Calu3 (cell line): ENCODE measurements at places on chromosomes 12 and 14. TPM values are rescaled to one million over a fixed set of nuclear protein-coding genes. Genes with fewer than 3 reads are reported as not detected.

TMPRSS12 gene
- not detected in 2 replicates for total RNA-seq

SPRING1 gene
- total RNA-seq: 62.1 and 87.4 TPM in 2 replicates

NDRG2 gene
- 10.8 and 16.0 TPM in 2 replicates for total RNA-seq

ETNK1 gene
- total RNA-seq: 124 and 131 TPM in 2 replicates

CCDC177 gene
- total RNA-seq: not detected in 2 replicates

DNA sequence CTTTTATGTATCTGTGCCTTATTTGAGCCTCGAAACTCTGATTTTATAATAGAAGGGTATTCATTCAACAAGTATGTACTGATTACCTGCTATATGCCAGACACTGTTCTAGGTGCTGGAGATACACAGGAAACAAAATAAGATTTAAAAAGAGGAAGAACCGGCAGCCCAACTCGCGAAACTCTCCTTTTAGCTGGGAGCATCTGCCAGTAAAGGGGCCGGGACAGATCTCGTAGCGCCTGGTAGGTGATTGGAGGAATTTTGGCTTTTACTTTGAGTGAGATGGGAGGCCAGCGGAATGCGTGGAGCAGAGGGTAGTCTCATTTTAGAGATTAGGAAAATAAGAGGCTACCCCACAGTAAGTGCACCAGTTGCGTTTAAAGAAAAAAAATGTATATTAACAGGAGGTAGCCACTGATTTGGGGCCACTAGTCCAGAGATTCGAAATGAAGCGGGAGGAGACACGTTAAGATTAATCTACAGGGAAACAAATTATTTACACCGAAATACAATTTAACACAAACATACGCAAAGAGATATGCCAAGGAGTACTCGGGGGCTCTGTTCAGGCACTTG, 520 bp upstream of the MON2 start:
- peak overlapping the region; percentile 93 for H3K4me3 ChIP-seq
- peak overlapping the region; percentile 93 for H3K27ac ChIP-seq
- peaks cover 9% of the 10 kb centered on the region for H3K4me1 ChIP-seq
- peak; percentile 8 for DNase-seq
- H3K27me3 ChIP-seq: peaks cover 26% of the 10 kb centered on the region

GRCh38 chr12:72647139-72647538, 375.0 kb downstream of the TRHDE start:
- no peak overlapping the region for H3K27ac ChIP-seq
- no peaks in the 10 kb centered on the region for H3K36me3 ChIP-seq
- no peaks in the 10 kb centered on the region for H3K27me3 ChIP-seq

GRCh38 chr14:93128725-93129459, 13.2 kb upstream of the ITPK1 start:
- peaks cover 7% of the 10 kb centered on the region for H3K4me1 ChIP-seq
- no peak overlapping the region for H3K4me3 ChIP-seq
- no peaks in the 10 kb centered on the region for H3K36me3 ChIP-seq
- H3K27me3 ChIP-seq: no peaks in the 10 kb centered on the region
- H3K27ac ChIP-seq: no peak overlapping the region
- no peak for DNase-seq

- H3K4me3 ChIP-seq: peak overlapping the region; percentile 50
- H3K27me3 ChIP-seq: no peaks in the 10 kb centered on the region
- peak; percentile 62 for DNase-seq
These were observed 5.0 kb downstream of the PPTC7 start for GRCh38 chr12:110577864-110578693.

DNA sequence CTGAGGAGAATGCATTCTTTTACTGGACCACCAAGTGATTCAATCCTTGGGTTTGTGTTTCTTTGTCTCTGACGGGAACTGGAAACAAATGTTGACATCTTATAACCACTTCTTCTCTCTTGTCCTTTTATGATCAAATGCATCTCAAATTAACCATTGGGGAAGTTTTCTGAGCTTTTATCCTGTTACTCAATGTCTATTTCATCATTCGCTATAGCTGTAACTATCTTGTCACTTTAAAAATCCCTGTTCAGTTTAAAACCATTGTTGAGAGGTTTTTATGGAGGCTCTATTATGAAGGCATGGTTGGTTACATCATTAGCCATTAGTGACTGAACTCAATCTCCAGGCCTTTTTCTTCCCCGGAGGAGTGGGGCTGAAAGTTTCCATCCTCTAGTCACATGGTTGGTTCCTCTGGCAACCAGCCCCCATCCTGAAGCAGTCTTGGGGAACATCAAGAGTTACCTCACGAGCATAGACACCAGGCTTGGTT, 2.7 kb upstream of the CLEC6A start:
- no peak overlapping the region for H3K27ac ChIP-seq
- no peaks in the 10 kb centered on the region for H3K36me3 ChIP-seq
- H3K27me3 ChIP-seq: peaks cover 2% of the 10 kb centered on the region
- H3K4me1 ChIP-seq: peaks cover 17% of the 10 kb centered on the region
- no peak for DNase-seq

GRCh38 chr12:24134092-24134491, 184.6 kb upstream of the SOX5 start:
- no peaks in the 10 kb centered on the region for H3K36me3 ChIP-seq
- DNase-seq: no peak
- H3K27ac ChIP-seq: no peak overlapping the region

DNA sequence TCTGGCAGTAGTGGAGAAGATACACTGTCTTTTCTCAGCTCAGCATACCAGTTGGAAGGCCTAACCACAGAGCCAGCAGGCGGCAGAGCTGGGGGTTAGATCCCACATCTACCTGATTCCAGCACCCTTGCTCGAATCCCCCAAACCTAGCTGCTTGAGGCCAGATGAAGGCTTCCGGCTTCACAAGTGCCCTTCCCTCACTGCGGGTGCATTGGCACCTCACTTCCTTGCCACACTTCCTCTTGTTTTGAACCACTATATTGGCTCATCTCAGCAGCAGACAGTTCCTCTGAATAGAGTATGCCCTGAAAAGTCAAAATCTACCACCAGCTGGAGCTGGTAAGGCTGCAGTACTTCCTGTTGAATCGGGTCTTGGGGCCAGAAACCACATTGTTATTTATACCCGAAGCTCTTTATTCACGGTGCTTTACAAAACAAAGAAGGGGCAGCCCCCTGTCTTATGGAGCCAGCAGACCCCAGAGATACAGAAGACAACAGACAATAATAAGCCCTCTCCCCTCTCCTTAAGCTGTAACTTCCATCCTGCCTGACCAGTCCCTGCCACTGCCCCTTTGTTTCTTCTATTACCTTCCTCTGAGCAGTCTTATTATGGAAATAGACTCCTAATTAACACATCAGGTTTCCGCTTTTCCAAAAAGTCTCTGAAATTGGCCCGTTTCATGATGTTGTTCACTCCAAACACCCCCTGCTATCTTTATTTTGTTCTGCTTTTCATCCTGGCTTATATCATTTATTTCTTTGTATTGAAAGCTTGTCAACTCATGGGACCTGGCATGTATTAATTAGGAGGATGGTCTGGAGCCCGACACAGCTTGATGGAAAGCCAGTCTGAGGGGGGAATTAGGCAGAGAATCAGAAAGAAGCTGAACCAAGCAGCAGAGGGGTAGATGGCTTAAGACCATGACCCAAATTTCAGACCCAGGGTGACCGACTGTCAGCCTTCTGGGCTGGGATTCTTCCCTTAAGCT, 233.5 kb downstream of the EFCAB11 start:
- no peaks in the 10 kb centered on the region for H3K4me1 ChIP-seq
- no peak overlapping the region for H3K4me3 ChIP-seq
- H3K27me3 ChIP-seq: no peaks in the 10 kb centered on the region
- no peaks in the 10 kb centered on the region for H3K36me3 ChIP-seq

- H3K27ac ChIP-seq: peak overlapping the region; percentile 91
- peak; percentile 53 for DNase-seq
- H3K27me3 ChIP-seq: no peaks in the 10 kb centered on the region
These were observed 1.0 kb upstream of the CLIP1 start for GRCh38 chr12:122423258-122424165.

DNA sequence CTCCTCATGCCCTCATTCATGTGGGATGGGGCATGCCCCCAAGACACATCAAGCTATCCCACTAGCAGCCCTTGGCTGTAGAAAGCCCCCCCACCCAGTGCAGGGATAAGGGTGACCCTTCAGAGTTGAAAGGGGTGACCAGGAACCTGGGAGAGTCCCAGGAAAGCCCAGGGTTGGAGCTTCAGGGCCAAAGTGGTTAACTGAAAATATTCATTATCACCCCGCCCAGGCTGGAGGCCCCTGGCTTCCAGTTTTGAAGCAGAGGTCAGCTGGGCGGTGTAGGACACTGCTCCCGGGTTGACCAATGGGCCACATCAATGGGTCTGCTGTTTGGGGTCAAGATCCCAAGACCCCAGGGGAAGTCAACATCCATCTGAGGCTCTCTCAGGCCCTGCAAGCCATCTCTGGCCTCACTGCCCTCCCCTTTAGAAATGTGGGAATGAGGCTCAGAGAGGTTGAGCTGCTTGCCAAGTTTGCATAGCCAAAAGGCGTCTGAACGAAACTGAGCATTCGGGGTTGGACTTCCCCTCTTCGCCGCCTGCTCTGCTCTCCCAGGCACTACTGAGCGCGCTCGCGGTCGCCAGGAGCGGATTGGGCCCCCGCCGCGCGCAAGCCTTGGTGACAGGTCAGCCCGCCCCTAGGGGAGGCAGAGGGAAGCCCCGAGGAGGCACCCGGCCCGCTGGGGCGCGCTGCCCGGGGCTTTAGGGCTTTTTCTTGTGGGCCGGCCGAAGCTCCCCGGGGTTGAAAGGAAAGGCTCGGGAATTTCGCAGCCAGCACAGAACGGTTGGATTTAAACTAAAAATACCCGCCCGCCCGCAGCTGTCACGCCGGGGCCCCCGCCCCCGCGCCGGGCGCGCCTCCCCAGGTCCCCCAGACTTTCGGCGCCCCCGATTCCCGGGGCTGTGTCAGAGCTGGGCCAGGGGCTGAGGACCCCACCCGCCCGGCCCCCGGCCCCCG, 576 bp downstream of the SYNE3 start:
- H3K4me1 ChIP-seq: peaks cover 18% of the 10 kb centered on the region
- DNase-seq: peak; percentile 66

DNA sequence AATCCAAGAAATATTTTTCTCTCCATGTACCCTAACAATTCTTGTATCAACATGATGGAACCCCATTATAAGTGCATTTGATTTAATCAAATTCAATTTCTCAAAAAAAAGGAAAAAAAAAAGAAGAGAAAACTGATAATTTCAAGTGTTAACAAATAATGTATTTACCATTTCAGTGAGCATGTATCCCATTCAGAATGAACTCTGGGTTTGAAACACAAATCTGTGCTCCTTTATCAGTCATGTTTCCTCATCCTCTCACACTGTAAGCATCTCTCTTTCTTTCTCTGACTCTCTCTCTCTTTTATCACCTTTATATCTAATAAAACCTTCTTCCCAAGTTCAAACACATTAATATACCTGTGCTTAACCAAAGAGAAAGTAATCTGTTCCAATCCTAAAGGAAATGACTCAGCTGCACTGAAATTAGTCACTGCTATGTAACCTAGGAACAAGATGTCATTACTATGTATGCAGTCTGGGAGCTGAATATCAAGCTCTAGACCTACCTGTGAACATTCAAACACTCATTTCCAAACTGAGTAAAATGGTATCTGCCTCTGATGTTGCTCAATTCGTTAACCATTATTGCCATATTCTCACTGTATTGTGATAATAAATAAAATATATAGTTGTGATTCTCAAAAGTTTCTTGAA, 135.0 kb upstream of the LRIG3 start:
- DNase-seq: no peak
- peaks cover 69% of the 10 kb centered on the region for H3K4me1 ChIP-seq
- peak overlapping the region; percentile 97 for H3K27ac ChIP-seq
- no peaks in the 10 kb centered on the region for H3K27me3 ChIP-seq

- peak overlapping the region; percentile 54 for H3K4me3 ChIP-seq
- H3K36me3 ChIP-seq: peaks cover 10% of the 10 kb centered on the region
- peak overlapping the region; percentile 91 for H3K27ac ChIP-seq
- DNase-seq: peak; percentile 78
These were observed 106.3 kb downstream of the PTCSC3 start for GRCh38 chr14:36070031-36070719.

DNA sequence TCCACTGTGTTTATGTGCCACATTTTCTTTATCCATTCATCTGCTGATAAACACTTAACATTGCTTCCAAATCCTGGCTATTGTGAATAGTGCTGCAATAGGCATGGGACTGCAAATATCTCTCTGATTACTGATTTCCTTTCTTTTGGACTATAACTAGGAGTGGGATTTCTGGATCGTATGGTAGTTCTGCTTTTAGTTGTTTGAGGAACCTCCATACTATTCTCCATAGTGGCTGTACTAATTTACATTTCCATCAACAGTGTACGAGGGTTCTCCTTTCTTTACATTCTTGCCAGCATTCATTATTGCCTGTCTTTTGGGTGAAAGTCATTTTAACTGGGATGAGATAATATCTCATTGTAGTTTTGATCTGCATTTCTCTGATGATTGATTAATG, 47.6 kb downstream of the TAOK3 start:
- no peak for DNase-seq
- H3K36me3 ChIP-seq: no peaks in the 10 kb centered on the region
- H3K27me3 ChIP-seq: no peaks in the 10 kb centered on the region
- no peak overlapping the region for H3K27ac ChIP-seq

- H3K4me3 ChIP-seq: peak overlapping the region; percentile 63
- no peaks in the 10 kb centered on the region for H3K27me3 ChIP-seq
- peak overlapping the region; percentile 99 for H3K27ac ChIP-seq
- peaks cover 46% of the 10 kb centered on the region for H3K36me3 ChIP-seq
These were observed 108.5 kb downstream of the ARF6 start for GRCh38 chr14:50001151-50001998.

DNA sequence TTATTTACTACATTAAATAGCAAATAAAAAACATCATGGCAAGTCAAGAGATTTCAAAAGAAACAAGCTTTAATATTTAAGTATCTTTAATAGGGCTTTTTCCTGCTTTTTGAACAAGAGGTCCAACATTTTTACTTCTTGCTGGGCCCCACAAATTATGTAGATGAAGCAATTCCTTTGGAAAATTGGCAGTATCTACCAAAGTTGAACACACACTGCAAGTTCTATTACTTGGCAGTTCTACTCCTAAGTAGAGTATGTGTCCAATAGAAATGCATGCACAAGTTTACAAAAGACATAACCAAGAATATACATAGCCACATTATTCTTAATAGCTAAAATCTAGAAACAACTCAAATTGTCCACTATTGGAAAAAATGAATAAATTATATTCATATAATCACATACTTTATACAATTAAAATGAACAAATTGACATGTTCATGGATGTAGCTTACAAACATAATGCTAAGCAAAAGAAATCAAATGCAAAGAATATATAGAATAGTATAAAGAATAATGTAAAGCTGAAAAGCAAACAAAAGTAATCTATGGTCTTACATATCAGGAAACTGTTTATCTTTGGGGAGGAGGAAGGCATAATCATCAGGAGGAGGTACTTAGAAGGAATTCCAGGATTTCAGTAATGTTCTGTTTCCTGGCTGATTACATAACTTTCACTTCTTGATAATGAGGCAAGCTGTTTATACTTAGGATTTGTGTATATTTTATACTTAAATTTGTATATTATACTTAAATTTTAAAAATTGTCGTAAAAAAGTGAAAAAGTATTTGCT, 6.5 kb upstream of the TMBIM4 start:
- H3K4me1 ChIP-seq: peaks cover 9% of the 10 kb centered on the region
- no peaks in the 10 kb centered on the region for H3K36me3 ChIP-seq
- DNase-seq: no peak
- H3K27me3 ChIP-seq: peaks cover 9% of the 10 kb centered on the region
- H3K27ac ChIP-seq: no peak overlapping the region
- no peak overlapping the region for H3K4me3 ChIP-seq

- peak overlapping the region; percentile 73 for H3K27ac ChIP-seq
- peaks cover 5% of the 10 kb centered on the region for H3K36me3 ChIP-seq
- DNase-seq: peak; percentile 27
- peaks cover 21% of the 10 kb centered on the region for H3K4me1 ChIP-seq
- H3K4me3 ChIP-seq: peak overlapping the region; percentile 17
These were observed 121.9 kb downstream of the PIK3C2G start for GRCh38 chr12:18383203-18383602.
